ENCODE measurements at places on chromosomes 7 and 10.

DNA sequence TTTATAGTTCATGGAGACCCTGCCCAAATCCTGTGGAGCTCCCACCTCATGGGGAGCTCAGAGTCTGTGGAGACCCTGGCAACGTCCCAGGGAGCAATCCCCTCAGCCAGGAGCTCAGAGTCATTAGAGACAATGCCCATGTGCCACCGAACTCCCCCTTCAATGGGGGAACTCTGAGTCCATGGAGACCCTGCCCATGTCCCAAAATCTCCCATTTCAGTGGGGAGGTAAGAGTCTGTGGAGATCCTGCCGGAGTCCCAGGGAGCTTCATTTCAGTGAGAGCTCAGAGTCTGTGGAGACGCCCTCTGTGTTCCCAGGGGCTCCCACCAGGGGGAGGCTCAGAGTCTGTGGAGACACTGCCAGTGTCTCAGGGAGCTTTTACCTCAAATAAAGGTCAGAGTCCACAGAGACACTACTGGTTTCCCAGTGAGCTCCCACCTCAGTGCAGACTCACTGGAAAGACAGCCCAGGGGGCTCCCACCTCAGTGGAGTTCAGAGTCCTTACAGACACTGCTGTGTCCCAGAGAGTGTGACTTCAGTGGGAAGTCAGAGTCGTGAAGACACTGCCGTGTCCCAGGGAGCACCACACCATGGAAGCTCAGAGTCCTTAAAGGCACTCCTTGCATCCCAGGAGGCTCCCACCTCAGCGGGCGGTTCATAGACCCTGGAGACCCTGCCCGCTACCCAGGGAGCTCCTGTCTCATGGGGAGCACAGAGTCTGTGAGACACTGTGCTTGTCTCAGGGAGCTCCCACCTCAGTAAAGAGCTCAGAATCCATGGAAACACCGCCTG is 5.0 kb downstream of the MYO1G start:
- no peak for DNase-seq

- no peak for DNase-seq
Observed at GRCh38 chr7:25615593-25615992, 387.3 kb upstream of the NPVF start.

DNA sequence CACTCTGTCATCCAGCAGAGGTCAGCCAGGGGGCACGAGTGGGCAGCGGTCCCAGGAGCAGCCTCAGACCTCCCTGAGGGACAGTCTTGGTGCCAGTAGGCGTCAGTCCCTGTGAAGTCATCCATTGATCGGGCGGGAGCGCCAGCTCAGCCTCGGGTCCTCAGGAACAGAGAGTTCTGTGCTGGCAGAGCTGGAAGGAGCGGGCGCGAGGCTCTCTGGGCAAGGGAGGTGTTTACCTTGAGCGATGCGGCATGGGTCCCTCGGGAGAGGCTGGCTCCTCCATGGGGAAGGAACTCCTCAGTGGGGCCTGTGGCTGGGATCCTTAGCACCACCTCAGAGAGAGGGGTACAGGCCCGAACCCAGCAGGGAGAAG is 101.1 kb upstream of the PPIF start:
- DNase-seq: no peak

- no peak for DNase-seq
Observed at GRCh38 chr7:94832051-94832450, 75.3 kb upstream of the PPP1R9A start.

DNA sequence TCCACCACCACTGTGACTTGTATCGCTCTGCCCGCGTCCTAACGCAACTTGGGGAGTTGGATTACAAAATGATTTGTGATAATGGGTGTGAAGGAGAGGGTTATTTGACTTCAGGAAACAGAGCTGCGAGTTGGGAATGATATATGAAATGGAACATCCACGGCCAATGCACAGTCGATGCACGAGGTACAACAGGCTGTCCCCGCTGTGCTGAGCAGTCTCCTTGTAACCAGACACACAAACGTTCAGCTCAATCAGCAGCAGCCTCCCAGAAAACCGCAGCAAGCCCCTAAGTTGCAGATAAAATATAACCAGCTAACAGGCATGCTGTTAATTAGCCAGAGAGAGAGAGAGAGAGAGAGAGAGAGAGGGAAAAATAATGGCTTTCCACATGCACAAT is 332.7 kb upstream of the MGMT start:
- DNase-seq: no peak

GRCh38 chr10:43957267-43958070 is 308.8 kb upstream of the ZNF32 start:
- DNase-seq: no peak

DNA sequence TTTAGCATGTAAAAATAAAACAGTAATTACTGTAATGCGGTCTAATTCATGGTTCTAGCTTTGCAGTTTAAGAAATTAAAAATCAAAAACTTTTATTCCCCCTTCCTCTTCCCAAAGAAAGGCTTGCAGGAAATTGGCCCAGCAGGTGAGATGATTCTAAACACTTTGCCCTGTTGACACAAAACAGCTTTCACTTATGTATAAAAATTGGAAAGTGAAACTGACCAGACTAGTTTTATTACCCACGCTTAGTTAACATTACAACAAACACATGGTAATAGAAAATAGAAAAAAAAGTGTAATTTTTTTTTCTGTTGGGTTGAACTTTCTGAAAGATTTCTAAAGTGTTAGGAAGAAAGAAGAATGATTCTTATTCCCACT is 1.2 kb upstream of the CCDC6 start:
- DNase-seq: no peak

GRCh38 chr10:52297747-52298146 is 16.3 kb upstream of the DKK1 start:
- no peak for DNase-seq

DNA sequence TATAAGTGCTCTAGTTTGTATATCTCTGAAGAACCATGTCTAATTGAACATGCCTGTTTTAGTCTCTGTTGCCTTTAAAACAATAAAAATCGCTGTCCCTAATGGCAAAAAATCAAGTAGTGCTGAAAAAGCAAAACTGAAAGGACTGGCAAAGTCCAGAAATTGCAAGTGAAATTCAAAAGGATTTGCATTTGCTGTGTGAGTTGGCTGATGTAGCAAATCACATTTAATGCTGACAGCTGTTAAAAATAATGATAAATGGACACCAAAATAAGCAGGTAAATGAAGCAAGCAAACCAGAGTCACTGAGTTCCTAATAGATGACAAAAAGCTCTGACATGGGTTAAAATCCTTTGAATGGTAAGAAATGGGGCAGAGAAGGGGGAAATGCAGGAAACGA is 874.1 kb downstream of the GRM8 start:
- no peak for DNase-seq

- peak; percentile 19 for DNase-seq
Observed at GRCh38 chr7:18570890-18571478, 75.4 kb downstream of the HDAC9 start.

GRCh38 chr7:157952050-157952667 is 615.4 kb downstream of the DNAJB6 start:
- no peak for DNase-seq

DNA sequence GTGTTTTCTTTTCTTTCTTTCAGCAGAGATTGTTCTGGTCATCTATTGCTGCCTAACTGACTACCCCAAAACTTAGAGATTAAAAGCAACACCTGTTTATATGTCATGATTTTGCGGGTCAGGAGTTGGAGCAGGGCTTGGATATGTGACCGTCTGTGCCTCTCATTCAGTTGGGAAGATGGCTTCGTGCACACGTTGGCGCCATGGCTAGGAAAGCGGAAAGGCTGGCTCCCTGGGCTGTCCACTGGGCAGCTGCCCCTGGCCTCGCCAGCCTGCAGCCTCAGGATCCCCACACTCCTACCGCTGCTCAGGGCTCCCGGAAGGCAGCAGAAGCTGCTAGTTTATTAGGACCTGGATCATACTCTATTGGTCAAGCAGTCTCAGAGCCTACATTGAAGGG is 638.1 kb upstream of the FOXK1 start:
- DNase-seq: no peak

DNA sequence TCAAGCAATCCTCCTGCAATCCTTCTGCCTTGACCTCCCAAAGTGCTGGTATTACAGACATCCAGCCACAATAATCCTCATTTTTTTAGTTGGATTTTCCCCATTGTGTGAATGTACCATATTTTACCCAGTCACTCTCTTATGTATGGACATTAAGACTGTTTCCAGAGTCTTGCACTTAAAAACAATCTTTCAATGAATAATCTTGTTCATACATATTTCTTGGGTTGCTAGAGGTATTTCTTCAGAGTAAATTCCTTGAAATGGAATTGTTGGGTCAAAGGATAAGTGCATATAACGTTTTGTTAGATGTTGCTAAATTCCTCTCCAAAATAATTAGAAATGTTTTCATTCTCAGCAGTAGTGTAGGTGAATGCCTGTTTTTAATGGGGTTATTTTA is 283.1 kb upstream of the KAT6B start:
- DNase-seq: no peak

DNA sequence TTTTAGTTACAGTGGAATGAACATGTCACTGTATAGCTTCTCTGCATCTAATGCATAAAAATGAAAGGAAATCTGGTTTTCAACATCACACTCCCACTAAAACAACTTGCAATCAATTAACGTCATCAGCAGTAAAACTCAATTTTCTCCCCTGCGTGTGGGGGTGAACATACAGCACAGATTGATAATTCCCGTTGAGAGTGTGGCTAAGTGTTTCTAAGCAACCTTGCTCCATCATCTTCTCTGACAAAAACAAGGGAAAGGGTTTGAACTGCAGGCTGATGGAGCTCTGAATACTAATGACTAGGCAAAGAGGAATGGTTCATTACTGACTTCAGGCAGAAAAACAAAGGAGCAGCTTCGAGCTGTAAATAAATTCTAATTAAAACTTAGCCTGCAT is 238.3 kb downstream of the PARD3 start:
- no peak for DNase-seq

DNA sequence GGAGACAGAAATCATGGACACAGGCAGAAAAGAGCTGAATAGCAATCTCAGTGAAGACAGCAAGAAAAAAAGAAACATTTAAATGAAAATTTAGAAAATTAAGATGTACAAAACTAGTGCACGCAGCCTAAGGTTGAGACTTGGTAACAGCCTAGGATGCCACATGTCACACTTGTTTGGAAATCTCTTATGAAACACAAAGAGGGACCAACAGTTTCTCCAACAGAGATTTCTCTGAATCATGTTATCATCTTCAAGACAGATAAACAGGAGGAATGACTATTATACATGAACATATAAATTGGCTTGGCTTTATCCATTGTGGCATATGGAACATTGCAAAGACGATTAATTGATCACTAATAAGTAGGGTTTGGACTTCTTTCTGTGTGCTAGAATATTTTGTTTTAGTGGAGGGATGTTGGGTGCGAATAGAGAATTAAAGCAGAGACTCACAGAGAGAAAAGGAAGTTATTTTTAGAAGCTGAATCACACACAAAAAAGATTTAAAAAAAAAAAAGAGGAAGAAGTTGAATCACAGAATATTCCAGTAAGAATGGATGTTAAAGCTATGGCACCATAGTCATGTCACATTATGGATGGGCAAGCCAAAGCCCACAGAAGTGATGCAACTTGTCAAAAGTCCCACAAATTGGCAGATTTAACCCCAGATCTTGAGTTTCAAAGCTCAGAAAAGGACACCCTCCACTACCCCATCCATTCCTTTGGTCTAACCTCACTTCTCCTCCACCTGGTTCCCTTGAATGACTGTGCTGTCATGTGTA is 91.6 kb downstream of the MYOF start:
- DNase-seq: no peak

DNA sequence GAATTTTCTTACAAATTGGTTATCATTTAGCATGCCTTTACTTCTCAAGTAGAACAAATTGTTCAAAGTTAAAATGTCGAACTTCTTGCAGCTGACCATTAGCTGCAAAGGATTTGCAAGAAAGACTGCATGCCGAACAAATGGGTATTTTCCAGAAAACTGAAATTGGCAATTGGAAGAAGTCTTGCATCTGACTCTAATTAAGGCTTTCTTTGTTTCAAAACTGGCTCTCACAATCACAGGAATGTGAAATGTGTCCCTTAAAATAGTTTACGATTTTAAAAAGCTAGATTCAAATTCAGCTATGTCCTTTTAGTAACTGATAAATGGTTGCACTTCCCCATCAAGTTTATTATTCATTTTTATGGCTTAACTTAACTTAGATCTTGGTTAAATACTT is 207.9 kb downstream of the ARL4A start:
- DNase-seq: peak; percentile 19

GRCh38 chr7:135147899-135148721 is at the start of gene TMEM140:
Gene TMEM140, plus strand, starts transcription at chr7:135148072. Its CDS starts 16,370 bp downstream, at chr7:135164442.
- DNase-seq: no peak

GRCh38 chr10:15369256-15370211 is 1.6 kb downstream of the FAM171A1 start:
- no peak for DNase-seq

- DNase-seq: no peak
Observed at GRCh38 chr7:154482863-154483262, 430.7 kb downstream of the DPP6 start.

DNA sequence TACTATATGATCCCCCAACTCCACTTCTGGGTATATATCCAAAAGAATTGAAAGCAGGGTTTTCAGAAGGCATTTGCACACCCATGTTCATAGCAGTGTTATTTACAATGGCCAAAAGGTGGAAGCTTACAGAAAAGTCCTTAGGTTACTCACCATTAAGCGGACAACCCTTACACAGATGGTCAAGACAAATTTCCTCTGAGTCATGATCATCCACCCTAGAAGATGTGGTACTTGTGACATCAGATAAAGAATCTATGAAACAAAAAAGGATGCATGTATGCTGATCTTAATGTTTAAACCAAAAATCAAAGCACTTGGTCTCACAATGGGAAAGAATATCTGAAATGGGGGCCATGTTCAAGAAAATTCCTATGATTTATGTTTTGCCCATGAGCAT is 31.1 kb downstream of the ZC3HAV1 start:
- no peak for DNase-seq

DNA sequence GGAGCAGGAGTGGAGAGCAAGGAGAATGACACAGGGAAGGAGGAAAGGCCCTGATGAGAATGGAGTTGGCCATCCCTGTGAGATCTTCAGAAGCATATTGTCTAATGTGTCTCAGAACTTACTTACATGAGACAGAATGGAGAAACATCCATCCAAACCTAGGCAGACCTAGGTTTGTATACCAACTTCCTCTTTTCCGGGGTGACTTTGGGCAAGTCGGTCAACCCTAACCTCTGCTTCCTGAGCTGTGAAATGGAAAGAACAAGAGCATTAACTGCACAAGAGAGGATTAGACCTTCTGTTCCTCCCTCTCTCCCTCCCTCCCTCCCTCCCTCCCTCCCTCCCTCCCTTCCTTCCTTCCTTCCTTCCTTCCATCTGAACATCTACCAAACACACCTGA is 4.5 kb downstream of the GHRHR start:
- no peak for DNase-seq

- DNase-seq: no peak
Observed at GRCh38 chr10:33164060-33164709, 170.3 kb downstream of the NRP1 start.

DNA sequence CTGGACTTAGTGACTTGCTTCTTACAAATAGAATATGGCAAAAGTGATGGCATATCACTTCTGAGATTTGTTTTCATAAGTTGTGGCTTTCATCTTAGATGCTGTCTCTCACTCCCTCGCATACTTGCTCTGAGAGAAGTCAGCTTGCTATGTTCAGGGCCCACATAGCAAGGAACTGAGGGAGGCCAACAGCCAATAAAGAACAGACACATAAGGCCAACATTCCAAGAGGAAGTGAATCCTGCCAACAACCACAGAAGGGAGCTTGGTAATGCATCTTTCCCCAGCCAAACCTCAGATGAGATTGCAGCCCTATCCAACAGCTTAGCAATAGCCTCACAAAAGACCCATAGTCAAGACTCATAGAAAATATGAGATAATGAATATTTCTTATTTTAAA is 39.2 kb upstream of the DMTF1 start:
- no peak for DNase-seq

GRCh38 chr7:30734497-30734896 is 17.4 kb upstream of the INMT start:
- DNase-seq: no peak

Data from AG09319 (cell line).